HepG2 (cell line): ENCODE measurements at places on chromosomes 16 and 17. TPM values are rescaled to one million over a fixed set of nuclear protein-coding genes. Genes with fewer than 3 reads are reported as not detected.

DNA sequence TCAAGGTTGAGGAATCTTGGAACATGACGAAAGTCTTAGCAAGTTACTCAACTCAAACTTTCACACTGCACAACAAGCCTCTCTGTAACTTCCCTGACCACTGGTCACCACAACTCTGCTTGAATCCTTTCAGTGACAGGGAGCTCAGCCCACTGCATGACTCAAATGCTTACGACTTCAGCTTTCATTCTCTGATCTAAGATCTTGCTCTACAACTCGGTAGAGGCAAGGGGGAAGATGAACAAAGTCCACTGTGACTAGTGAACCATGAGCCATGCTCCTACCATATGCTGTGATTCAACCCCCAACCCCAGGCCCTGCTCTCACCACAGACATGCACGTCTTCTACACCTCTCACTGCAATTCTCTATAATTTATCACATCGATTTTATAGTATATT lies 160.9 kb downstream of the SLC39A11 start:
- DNase-seq = no peak
- H3K4me1 ChIP-seq = peaks cover 55% of the 10 kb centered on the region
- H3K27me3 ChIP-seq = no peaks in the 10 kb centered on the region

GRCh38 chr16:23389201-23389600 lies 63.8 kb downstream of the COG7 start:
- peaks cover 17% of the 10 kb centered on the region for H3K36me3 ChIP-seq
- DNase-seq = no peak
- H3K27me3 ChIP-seq = no peaks in the 10 kb centered on the region
- no peak overlapping the region for H3K27ac ChIP-seq
- H3K4me1 ChIP-seq = no peaks in the 10 kb centered on the region

- peaks cover 10% of the 10 kb centered on the region for H3K4me1 ChIP-seq
- DNase-seq = peak; percentile 49
- no peak overlapping the region for H3K27ac ChIP-seq
- no peak overlapping the region for H3K4me3 ChIP-seq
These were observed 127.9 kb upstream of the CPHXL start for GRCh38 chr16:75854152-75854551.

GRCh38 chr16:27698266-27698665 lies 148.3 kb downstream of the KATNIP start:
- H3K36me3 ChIP-seq = peaks cover 8% of the 10 kb centered on the region; the same call in 2 of the 3 replicates
- DNase-seq = no peak
- no peaks in the 10 kb centered on the region for H3K27me3 ChIP-seq

DNA sequence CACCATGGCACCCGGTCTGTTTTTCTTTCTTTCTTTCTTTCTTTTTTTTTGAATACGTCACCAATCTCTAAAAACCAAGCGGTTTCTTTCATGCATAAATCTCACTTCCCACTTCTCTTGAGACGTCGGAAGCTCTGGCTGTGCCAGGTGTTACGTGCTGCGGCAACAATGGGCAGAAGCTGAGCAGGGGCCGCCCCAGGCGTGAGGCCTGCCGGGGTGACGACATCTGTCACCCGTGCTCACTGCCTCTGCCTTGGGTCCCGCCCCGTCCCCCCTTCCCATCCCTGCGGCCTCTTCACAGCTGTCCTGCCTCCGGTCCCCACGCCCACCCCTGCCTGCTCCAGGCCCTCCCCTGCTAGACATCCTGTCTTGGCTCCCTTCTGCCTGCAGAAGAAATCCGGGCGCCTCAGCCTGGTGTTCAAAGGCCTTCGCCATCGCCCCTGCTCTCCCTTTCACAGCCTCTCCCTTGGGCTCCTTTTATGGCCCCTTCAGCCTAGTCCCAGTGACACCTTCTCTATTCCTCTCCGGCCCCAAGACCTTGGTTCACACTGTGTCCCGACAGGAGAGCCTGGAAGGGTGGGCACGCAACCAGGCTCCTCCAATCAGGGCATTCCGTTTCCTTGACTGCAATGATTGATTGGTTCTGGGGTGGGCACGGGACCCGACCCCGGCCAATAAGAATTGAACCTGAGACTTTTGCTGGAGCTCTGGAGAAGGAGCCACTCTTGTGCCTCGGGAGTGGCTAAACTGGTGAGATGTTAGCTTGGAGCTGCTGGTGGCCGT lies 4.8 kb downstream of the P2RX1 start:
- peaks cover 2% of the 10 kb centered on the region for H3K27me3 ChIP-seq
- no peaks in the 10 kb centered on the region for H3K36me3 ChIP-seq
- peaks cover 19% of the 10 kb centered on the region for H3K4me1 ChIP-seq
- no peak for DNase-seq
- H3K4me3 ChIP-seq = no peak overlapping the region
- no peak overlapping the region for H3K27ac ChIP-seq

- no peaks in the 10 kb centered on the region for H3K36me3 ChIP-seq
- peak; percentile 70 for DNase-seq
- H3K27me3 ChIP-seq = peaks cover 3% of the 10 kb centered on the region; the same call in 2 of the 3 replicates
- H3K4me3 ChIP-seq = peak within 1 kb of the TSS; percentile 53
- no peak within 1 kb of the TSS for H3K27ac ChIP-seq
These were observed at the start of the genes KCTD19 and LRRC36 for GRCh38 chr16:67326472-67327309. Gene KCTD19, minus strand, starts transcription at chr16:67326741. Its CDS starts 34 bp downstream, at chr16:67326707. Gene LRRC36, plus strand, starts transcription at chr16:67326815. Its CDS starts 48 bp downstream, at chr16:67326863.

DNA sequence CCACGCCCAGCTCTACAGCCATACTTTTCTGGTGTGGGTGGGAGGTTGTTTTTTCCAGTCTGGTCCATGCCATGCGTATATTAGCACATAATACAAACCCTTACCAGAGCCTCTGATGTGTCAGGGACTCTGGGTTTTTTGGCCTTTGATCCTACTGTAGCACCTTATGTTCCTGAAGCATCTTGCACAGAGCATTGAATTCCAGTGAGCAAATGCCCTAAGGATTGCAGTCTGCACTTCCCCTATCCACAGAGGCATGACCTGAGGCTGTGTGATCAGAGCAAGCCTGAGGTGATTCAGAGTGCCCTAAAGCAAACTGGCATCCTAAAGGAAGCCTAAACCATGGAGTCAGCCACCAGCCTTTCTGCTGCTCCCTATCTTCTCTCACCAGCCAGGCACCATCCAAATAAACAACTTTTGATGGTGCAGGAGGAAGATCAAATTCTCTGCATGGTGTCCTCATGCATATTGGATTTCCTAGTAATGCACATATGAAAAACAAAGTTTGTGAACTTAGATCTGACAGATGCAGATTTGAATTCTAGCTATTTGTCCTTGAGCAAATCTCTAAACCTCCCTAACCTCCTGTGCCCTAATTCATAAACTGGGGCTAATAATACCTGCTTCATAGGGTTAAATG lies 41.2 kb upstream of the HAS3 start:
- H3K27ac ChIP-seq = no peak overlapping the region
- DNase-seq = no peak
- H3K27me3 ChIP-seq = no peaks in the 10 kb centered on the region
- no peaks in the 10 kb centered on the region for H3K4me1 ChIP-seq
- no peaks in the 10 kb centered on the region for H3K36me3 ChIP-seq
- no peak overlapping the region for H3K4me3 ChIP-seq

- no peaks in the 10 kb centered on the region for H3K36me3 ChIP-seq
- no peak overlapping the region for H3K27ac ChIP-seq
- DNase-seq = peak; percentile 33
- H3K4me1 ChIP-seq = no peaks in the 10 kb centered on the region
- H3K4me3 ChIP-seq = no peak overlapping the region
These were observed 51.8 kb downstream of the CA10 start for GRCh38 chr17:52106638-52107261.

DNA sequence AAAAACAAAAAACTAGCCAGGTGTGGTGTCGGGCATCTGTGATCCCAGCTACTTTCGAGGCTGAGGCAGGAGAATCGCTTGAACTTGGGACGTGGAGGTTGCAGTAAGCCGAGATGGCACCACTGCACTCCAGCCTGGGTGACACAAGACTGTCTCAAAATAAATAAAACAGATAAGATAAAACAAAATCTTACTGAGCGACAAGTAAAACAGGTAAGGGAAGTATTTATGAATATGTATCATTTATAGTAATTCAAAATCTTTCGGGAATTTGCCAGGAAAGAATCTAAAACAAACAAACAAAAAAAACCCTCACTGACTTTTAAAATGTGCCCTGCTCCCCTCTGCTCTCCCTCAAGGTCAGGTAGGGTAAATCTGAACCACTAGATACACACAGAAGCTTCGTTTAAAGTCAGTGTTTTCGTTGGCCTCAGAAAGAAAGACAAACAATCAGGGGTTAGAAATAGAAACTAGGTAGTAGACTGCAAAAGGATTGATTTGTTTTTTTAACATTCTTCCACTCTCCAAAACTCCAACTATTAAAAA lies 2.1 kb downstream of the PRPSAP1 start:
- H3K4me3 ChIP-seq = peak overlapping the region; percentile 99
- peak; percentile 92 for DNase-seq
- no peaks in the 10 kb centered on the region for H3K27me3 ChIP-seq
- H3K4me1 ChIP-seq = peaks cover 47% of the 10 kb centered on the region
- peaks cover 11% of the 10 kb centered on the region; the same call in 1 of the 2 replicates for H3K36me3 ChIP-seq

DNA sequence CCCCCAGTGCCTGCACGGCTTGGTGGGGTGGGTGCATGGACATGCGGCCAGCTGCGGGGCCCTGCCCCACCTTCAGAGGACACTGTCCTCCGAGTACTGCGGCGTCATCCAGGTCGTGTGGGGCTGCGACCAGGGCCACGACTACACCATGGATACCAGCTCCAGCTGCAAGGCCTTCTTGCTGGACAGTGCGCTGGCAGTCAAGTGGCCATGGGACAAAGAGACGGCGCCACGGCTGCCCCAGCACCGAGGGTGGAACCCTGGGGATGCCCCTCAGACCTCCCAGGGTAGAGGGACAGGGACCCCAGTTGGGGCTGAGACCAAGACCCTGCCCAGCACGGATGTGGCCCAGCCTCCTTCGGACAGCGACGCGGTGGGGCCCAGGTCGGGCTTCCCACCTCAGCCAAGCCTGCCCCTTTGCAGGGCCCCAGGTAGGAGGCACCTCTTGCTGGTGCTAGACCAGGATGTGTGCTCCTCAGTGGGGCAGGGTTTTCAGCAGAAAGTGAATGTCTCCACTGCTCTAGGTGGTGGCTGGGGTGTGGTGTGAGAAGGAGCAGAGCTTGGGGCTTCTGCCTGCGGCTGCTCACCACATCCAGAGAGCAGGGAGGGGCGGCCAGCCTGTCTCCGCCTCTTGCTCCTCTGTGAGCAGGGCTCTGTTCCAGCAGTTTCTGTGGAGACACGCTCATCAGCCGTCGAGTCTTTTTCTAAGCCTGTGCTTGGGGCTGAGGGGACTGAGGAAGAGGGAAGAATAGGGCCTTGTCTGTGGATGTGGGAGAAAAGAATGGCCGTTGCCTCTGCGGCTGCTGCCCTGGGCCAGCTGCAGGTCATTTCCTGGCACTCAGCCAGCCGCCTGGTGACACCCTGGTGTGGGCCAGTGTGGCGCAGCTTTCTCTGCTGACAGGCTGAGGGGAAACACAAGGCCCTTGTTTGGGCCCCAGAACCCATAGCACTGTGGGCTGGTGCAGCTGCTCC lies 2.2 kb downstream of the ZNF276 start:
- no peak overlapping the region for H3K4me3 ChIP-seq
- H3K27ac ChIP-seq = no peak overlapping the region
- DNase-seq = no peak
- H3K27me3 ChIP-seq = no peaks in the 10 kb centered on the region
- peaks cover 34% of the 10 kb centered on the region for H3K36me3 ChIP-seq

GRCh38 chr16:22023505-22023904 lies 15.6 kb downstream of the MOSMO start:
- no peak overlapping the region for H3K27ac ChIP-seq
- H3K4me1 ChIP-seq = peaks cover 57% of the 10 kb centered on the region
- no peak overlapping the region for H3K4me3 ChIP-seq
- no peaks in the 10 kb centered on the region for H3K36me3 ChIP-seq
- no peak for DNase-seq

DNA sequence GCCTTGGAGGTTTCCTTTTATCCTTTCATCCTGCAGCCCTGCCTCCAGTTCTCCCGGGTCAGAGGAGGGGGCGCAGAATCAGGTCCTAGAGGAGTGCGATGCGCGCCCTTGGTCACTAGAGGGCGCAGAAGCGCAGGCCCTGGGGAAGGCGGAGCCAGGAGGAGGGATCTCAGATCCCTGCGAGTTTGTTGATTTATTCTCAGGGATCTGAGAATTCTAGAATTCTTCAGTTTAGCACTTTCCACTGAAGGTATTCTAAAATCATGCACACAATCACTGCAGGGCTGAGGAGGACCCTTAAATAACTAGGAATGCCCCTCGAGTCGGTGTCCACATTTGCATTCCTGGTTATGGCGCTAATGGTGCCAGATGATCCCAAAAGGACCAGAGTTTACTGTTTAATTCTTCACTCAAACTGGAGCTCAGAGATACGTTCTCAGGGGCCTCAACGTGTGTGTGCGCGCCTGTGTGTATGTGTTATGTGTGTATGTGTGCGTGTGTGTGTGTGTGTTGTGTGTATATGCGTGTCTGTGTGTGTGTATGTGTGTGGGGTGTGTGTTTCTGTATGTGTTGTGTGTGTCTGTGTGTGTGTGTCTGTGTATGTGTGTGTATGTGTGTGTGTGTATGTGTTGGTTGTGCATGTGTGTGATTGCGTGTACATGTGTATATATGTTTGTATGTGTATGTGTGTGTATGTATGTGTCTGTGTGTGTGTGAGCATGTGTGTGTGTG lies 6.9 kb upstream of the ELAC2 start:
- H3K27ac ChIP-seq = no peak overlapping the region
- H3K4me3 ChIP-seq = peak overlapping the region; percentile 42
- H3K4me1 ChIP-seq = peaks cover 23% of the 10 kb centered on the region
- H3K27me3 ChIP-seq = no peaks in the 10 kb centered on the region; the same call in 1 of the 2 replicates
- no peaks in the 10 kb centered on the region for H3K36me3 ChIP-seq
- peak; percentile 55 for DNase-seq

DNA sequence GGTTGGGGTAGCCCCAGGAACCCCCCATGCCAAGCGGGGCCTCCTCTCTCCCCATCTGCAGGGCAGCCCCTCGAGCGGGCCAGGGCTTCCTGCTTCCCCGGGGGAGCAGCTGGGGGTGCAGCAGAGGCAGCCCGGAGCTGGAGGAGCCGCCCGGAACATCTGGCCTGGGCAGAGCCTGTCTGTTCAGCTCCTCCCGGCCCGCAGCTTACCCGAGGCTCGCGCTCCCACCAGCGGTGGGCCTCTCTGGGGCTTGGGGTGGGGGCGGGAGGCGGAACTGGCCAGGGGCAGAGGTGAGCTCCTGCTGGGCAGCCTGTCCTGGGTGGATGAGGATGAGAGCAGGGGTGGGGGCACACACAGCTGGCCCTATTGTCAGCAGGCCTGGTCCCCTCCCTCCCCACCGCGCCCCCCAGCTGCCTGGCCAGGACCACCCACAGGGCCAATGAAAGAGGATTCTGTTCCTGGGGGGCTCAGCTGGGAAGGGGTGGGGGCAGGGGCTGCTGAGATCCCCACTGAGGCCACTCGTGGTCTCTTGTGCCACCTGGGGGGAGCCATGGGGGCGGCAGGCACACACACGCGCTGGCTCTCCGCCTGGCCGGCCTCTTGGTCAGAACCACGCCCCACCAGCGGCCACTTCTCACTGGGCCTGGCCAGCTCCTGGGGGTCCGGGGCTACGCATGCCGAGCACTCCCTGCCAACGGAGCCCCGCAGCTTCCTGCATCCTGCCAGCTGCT lies 34.7 kb downstream of the BAHCC1 start:
- no peaks in the 10 kb centered on the region for H3K27me3 ChIP-seq
- no peaks in the 10 kb centered on the region for H3K4me1 ChIP-seq
- H3K36me3 ChIP-seq = no peaks in the 10 kb centered on the region
- H3K4me3 ChIP-seq = no peak overlapping the region

Gene USP6
- total RNA-seq = 0.04 TPM in 2 replicates

Gene KRTAP3-2
- total RNA-seq = not detected in 2 replicates

Gene MYL4
- not detected in 2 replicates for total RNA-seq

Gene KCNJ12
- not detected in 2 replicates for total RNA-seq

Gene MAF
- total RNA-seq = 0.10 and 0.31 TPM in 2 replicates

Gene NXPH3
- 0.04 and 0.08 TPM in 2 replicates for total RNA-seq

Gene GINS2
- 48.3 and 61.7 TPM in 2 replicates for total RNA-seq

Gene SLC35B1
- total RNA-seq = 67.0 and 113 TPM in 2 replicates

Gene CIITA
- 0.09 and 0.11 TPM in 2 replicates for total RNA-seq

Gene QPRT
- 218 and 244 TPM in 2 replicates for total RNA-seq
